ENCODE measurements at places on chromosomes 11 and 22.

DNA sequence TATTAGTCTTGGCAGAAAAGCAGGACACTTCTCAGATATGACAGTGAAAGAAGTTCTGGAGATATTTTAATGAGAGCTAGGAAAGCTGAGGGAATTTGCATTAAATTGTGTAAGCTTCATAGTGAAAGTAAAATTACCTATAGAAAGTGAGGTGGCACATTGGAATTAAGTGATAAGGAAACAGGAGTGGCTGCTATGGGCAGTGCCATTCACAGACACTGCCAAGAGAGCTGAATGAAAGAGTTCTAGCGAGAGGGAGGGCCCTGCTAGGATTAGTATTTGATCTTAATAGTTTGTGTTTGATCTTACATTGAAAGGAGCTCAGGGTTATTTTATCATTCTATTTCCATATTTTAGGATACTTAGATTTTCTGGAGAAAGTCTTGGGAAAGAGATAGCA lies 351.9 kb downstream of the DDX10 start:
- no peak for DNase-seq
- H3K36me3 ChIP-seq, result no peaks in the 10 kb centered on the region
- no peaks in the 10 kb centered on the region for H3K27me3 ChIP-seq
- no peak overlapping the region for H3K27ac ChIP-seq
- H3K4me3 ChIP-seq, result no peak overlapping the region

DNA sequence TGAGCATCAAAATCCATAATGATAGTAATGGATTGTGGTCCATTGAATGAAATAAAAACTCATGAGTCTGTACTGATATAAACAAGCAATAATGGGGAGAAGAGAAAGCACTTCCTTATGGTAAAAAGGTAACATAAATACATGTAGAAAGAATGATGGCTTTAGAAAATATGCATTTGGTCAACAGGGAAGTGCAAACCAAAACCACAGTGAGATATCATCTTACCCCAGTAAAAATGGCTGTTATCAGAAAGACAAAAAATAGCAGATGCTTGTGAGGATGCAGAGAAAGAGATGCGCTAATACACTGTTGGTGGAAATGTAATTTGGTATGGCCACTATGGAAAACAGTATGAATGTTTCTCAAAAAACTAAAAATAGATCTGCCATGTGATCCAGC lies 6.9 kb upstream of the MMP20 start:
- no peak overlapping the region for H3K27ac ChIP-seq
- no peak overlapping the region for H3K4me3 ChIP-seq
- H3K36me3 ChIP-seq, result no peaks in the 10 kb centered on the region
- H3K27me3 ChIP-seq, result no peaks in the 10 kb centered on the region
- no peak for DNase-seq

GRCh38 chr22:24834845-24835570 lies 29.0 kb downstream of the SGSM1 start:
- H3K27me3 ChIP-seq, result peaks cover 51% of the 10 kb centered on the region
- H3K36me3 ChIP-seq, result peaks cover 3% of the 10 kb centered on the region
- H3K4me3 ChIP-seq, result no peak overlapping the region

- no peak overlapping the region for H3K27ac ChIP-seq
- no peak overlapping the region for H3K4me3 ChIP-seq
- peaks cover 3% of the 10 kb centered on the region for H3K36me3 ChIP-seq
- peaks cover 5% of the 10 kb centered on the region for H3K4me1 ChIP-seq
- DNase-seq, result no peak
Measured at GRCh38 chr11:69752890-69753289, 22.3 kb downstream of the FGF4 start.

- no peaks in the 10 kb centered on the region for H3K4me1 ChIP-seq
- H3K36me3 ChIP-seq, result no peaks in the 10 kb centered on the region
- no peak overlapping the region for H3K4me3 ChIP-seq
- DNase-seq, result no peak
- no peak overlapping the region for H3K27ac ChIP-seq
Measured at GRCh38 chr11:3225826-3226750, 6.1 kb downstream of the MRGPRE start.

DNA sequence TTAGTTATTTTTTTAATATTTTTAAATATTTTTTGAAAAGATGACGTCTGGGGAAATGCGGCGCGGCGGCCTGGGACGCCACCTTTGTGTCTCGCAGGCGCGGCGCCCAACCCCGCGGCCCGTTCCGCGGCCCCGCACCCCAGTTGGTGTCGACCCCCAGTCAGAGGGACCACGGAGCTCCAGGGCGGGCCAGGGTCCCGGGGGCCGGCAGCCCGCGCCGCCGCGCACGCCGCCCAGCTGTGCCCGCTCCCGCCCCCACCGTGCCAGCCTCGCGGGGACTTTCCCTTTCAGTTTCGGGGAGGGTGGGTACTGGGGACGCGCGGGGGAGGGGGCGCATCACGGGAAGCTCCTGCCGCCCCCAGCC lies 1.6 kb downstream of the CCND1 start:
- peak overlapping the region; percentile 83 for H3K4me3 ChIP-seq
- no peaks in the 10 kb centered on the region for H3K27me3 ChIP-seq
- no peak overlapping the region for H3K27ac ChIP-seq
- H3K36me3 ChIP-seq, result peaks cover 2% of the 10 kb centered on the region
- DNase-seq, result no peak
- H3K4me1 ChIP-seq, result peaks cover 30% of the 10 kb centered on the region

DNA sequence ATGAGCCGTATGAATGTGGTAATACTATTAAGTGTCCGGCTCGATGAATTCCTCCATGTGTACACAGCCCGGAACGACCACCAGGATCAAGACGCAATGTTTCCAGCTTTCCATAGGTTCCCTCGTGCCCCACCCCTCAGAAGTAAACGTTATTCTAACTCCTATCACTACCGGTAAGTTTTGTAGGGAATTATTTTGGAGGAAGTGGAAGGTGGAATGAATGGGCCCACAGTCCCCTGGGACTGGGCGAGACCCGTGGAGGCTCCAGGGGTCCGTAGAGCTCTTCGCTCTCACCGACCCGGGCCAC lies 720 bp upstream of the FAR1 start:
- peaks cover 1% of the 10 kb centered on the region for H3K27me3 ChIP-seq
- DNase-seq, result no peak

- no peaks in the 10 kb centered on the region for H3K4me1 ChIP-seq
- peak; percentile 91 for DNase-seq
- H3K27ac ChIP-seq, result no peak overlapping the region
Measured at GRCh38 chr11:1234054-1234720, 11.3 kb downstream of the MUC5B start.

DNA sequence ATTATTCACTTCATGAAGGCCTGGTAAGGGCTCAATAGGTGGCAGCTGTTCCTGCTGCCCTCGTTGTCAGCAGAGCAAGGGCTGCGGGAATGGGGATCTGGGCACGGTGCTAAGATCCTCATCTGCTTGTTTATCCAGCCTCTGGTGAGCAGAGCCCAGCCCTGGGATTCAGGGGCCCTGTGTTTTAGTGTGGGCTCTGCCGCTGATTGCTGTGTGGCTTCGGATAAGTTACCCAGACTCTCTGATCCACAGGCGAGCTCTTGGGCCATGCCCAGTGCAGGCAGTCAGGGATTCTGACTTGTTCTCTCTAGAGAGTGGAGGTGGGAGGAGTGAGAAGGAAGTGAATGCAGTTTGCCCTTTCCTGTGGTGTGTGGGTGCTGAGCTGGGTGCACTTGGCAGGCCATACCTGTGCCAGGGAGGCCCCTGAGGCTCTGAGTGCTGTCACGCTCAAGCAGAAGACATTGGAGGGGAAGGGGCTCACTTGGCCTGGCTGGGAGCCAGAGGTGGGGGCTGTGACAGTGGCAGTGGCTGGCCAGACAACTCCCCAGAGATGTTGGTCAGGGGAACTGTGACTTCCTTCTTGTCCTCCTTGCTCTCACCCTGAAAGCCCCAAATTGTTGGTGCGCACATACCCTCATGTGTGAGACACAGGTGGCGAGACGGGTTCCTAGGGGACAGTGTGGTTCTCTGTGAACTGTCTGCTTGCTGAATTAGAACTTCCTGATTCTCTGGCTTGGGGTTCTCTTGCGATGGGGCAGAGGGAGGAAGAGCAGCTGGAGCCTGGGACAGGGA lies 43.7 kb downstream of the CD82 start:
- H3K36me3 ChIP-seq, result no peaks in the 10 kb centered on the region
- H3K4me1 ChIP-seq, result peaks cover 20% of the 10 kb centered on the region
- DNase-seq, result no peak
- H3K27me3 ChIP-seq, result no peaks in the 10 kb centered on the region

- no peak overlapping the region for H3K4me3 ChIP-seq
- no peak for DNase-seq
- H3K36me3 ChIP-seq, result no peaks in the 10 kb centered on the region
- peaks cover 7% of the 10 kb centered on the region for H3K4me1 ChIP-seq
- peaks cover 22% of the 10 kb centered on the region for H3K27me3 ChIP-seq
Measured at GRCh38 chr11:72136684-72137262, 1.2 kb downstream of the FOLR3 start.

DNA sequence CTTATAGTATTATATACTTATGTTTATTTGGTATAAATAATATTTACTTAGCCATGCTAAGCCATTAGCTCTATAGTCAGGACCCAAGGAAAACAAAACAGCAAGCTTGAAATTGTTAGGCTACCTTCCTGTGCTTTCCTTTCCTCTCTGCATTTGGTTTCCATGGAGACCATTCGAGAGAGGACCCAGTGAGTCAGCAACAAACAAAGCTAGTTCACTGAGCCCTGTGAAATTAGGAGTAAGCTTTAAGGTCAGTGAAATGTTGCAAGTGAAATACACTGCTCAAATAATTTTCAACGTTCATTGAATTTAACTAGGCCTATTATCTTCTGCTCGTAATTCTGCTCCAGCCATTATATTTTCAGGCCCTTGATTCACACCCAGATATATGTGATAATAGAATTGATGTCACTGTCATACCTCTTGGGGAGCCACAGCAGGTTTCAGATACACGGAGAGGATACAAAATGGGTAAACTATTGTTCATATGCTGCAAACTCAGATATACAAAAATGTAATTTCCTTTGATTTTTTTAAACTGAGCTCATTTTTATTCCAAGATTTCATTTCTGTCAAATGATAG lies 9.1 kb upstream of the OR10D3 start:
- no peak overlapping the region for H3K4me3 ChIP-seq
- H3K27me3 ChIP-seq, result no peaks in the 10 kb centered on the region
- H3K36me3 ChIP-seq, result no peaks in the 10 kb centered on the region
- H3K4me1 ChIP-seq, result peaks cover 6% of the 10 kb centered on the region

DNA sequence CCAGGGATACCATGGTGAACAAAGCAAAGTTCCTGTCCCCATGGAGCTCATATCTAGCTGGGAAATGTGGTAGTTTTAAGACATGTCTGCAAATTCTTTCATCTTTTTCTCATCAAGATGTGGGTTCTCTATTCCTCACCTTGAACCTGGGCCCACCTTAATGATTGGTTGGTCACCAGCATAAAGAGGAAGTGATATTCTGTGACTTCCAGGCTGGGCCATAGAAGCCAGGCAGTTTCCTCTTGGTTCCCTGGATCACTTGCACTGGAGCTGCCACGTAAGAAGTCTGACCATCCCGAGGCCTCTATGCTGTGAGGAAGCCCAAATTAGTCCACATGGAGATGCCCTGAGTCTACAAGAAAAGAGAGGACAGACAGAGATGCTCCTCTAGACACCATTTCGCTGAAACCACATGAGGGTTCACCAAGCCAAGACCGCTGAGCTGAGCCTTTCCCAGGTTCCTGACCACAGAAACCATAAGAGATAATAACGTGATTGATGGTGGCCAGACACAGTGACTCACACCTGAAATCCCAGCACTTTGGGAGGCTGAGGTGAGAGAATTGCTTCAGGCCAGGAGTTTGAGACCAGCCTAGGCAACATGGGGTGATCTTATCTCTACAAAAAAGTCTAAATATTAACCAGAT lies 119.5 kb upstream of the ISX start:
- H3K27ac ChIP-seq, result no peak overlapping the region
- H3K27me3 ChIP-seq, result no peaks in the 10 kb centered on the region
- no peak overlapping the region for H3K4me3 ChIP-seq
- DNase-seq, result no peak

DNA sequence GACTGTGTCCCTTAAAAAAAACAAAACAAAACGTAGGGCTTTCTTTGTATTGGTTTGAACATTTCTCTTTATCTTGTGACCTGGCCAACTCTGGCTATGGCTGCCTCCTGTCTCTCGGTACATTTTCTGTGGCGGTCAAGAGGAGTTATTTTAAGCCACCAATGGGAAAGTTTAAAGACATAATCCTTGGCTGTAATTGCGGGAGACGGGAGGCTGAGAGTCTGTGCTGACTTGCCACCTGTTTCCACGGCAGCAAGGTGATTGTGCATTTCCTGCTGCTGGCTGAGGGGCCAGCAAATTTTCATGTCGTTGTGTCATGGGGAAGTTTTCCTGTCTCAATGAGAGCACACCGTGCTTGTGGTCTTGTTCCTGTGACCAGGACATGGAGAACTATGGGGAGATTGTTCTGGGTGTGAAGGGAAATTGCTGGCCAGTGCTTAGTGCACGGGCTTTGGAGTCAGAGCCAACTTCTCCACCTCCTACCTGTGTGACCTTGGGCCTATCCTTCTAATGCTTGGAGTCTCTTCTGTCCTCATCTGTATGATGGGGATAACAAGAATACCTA lies 11.0 kb downstream of the PTPRJ start:
- H3K27ac ChIP-seq, result peak overlapping the region; percentile 60
- DNase-seq, result peak; percentile 14
- no peaks in the 10 kb centered on the region for H3K36me3 ChIP-seq
- H3K27me3 ChIP-seq, result no peaks in the 10 kb centered on the region

GRCh38 chr11:92087725-92088537 lies 136.7 kb upstream of the FAT3 start:
- no peaks in the 10 kb centered on the region for H3K36me3 ChIP-seq
- no peak overlapping the region for H3K4me3 ChIP-seq
- H3K27me3 ChIP-seq, result peaks cover 33% of the 10 kb centered on the region
- H3K4me1 ChIP-seq, result peaks cover 2% of the 10 kb centered on the region
- no peak overlapping the region for H3K27ac ChIP-seq

- H3K27me3 ChIP-seq, result no peaks in the 10 kb centered on the region
- peak overlapping the region; percentile 86 for H3K27ac ChIP-seq
- peaks cover 55% of the 10 kb centered on the region for H3K4me1 ChIP-seq
- H3K4me3 ChIP-seq, result no peak overlapping the region
Measured at GRCh38 chr22:47839595-47840227, 1077.3 kb downstream of the TBC1D22A start.

GRCh38 chr11:86888164-86889000 lies 66.8 kb downstream of the FZD4 start:
- no peak overlapping the region for H3K4me3 ChIP-seq
- H3K4me1 ChIP-seq, result peaks cover 20% of the 10 kb centered on the region
- peak overlapping the region; percentile 46 for H3K27ac ChIP-seq
- no peaks in the 10 kb centered on the region for H3K27me3 ChIP-seq
- no peak for DNase-seq

DNA sequence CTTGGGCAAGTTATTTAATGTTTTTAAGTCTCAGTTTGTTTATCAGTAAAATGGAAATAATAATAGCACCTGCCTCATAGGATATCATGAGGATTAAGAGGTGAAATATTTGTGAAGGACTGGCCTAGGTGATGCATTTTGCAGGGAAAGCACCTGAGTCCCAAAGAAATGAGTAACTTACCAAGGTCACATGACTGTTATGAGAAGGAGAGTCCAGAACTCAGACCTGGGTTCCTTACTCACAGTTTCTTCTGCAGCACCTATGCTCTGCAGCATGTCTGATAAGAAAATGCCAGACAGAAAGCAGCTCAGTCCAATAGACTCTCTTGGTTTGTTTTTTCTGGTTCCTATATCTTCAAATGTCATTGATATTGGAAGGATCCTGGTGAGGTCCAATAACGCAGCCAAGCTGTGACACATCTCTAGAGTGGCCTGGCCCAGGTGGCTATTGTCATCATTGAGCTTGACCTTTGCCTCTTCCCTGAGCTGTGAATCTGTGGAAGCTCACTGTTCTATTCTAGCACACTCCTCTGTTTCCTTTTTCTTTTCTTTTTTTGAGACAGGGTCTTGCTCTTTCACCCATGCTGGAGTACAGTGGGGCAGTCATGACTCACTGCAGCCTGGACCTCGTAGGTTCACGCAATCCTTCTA lies 174.7 kb upstream of the NAV2 start:
- H3K27me3 ChIP-seq, result peaks cover 38% of the 10 kb centered on the region
- DNase-seq, result no peak
- no peaks in the 10 kb centered on the region for H3K4me1 ChIP-seq

Data from chondrocyte (in vitro differentiated cells).